Activated CD8-positive, alpha-beta memory T cell treated with anti-CD3 and anti-CD28 coated beads, Interleukin-2, amount 50 U/mL, for 4 hours (primary cell): ENCODE measurements at places on chromosomes 13 and 19.

DNA sequence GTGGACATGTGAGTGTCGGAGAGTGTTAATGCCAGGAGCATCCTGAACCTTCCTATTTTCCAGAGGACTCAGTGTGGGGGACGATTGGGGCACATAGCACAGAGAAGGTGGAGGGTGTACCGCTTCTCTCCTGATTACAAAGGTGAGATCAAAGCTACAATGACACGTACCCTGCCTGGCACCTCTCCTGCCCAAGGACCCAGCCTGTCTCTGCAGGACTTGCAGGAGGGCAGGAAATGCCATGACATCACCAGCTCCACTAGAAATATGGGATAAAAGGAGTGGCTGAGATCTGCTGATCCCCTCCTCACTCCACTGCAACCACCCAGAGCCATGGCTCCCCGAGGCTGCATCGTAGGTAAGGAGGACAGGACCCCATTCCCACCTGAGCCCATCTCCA is at the start of gene IGFL1:
Gene IGFL1, plus strand, starts transcription at position 301 of the 400 bp plus-strand sequence. Its CDS starts 33 bp downstream, at position 334.
- DNase-seq = no peak

- DNase-seq = no peak
Measured at GRCh38 chr13:110834572-110834971, 80.3 kb downstream of the ANKRD10 start.

DNA sequence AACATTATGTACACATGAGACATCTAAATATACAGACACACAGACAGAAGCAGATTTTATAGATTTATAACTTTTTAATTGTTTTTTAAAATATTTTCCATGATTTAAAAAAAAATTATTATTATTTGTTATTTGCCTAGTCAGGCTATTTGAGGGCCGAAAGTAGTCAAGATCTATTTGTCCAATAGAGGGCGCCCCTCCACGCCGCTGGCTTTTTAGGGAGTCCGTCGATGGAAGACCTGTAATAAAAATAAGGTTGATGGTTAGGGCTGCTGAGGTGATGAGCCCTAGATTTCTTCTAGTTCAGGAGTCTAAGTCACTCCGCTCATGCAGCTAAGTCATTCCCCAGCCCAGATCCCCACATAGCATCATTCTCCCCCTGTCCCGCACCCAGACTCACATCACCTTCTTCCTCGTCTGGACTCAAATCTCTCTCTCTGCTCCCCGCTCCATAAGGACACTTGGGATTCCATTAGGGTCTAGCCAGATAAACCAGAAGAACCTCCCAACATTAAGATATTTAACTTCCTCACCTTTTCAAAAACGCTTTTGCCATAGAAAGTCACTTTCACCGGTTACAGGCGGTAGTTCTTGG is 33.9 kb upstream of the CEACAM21 start:
- DNase-seq = peak; percentile 75

GRCh38 chr13:34070006-34070405 is 252.1 kb downstream of the RFC3 start:
- DNase-seq = no peak

- DNase-seq = no peak
Measured at GRCh38 chr13:62524061-62524460, 1108.4 kb upstream of the PCDH20 start.

DNA sequence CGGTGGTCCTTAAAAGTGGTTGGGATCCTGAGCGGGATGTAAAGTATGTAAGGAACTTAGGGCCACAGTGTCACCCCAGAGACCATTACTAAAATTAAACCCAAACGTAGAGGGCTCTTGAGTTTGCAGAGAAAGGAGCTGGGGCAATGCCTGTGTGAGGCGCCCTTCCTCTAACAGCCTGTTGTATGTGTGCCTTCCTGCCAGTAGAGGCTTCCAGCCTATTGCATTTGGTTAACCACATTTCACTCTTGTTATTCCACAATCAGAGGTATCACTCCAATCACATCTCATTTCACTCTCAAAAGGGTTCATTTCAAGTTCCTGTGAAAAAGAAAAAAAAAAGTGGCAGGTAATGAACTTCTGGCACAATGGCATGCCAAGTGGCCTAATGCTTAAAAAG is 29.4 kb downstream of the DIAPH3 start:
- DNase-seq = no peak

GRCh38 chr19:7976461-7976860 is 29.0 kb downstream of the ELAVL1 start:
- no peak for DNase-seq

GRCh38 chr13:36601186-36601585 is 72.6 kb upstream of the SERTM1 start:
- no peak for DNase-seq

GRCh38 chr19:48290401-48290770 is 20.5 kb downstream of the ZNF114 start:
- no peak for DNase-seq

DNA sequence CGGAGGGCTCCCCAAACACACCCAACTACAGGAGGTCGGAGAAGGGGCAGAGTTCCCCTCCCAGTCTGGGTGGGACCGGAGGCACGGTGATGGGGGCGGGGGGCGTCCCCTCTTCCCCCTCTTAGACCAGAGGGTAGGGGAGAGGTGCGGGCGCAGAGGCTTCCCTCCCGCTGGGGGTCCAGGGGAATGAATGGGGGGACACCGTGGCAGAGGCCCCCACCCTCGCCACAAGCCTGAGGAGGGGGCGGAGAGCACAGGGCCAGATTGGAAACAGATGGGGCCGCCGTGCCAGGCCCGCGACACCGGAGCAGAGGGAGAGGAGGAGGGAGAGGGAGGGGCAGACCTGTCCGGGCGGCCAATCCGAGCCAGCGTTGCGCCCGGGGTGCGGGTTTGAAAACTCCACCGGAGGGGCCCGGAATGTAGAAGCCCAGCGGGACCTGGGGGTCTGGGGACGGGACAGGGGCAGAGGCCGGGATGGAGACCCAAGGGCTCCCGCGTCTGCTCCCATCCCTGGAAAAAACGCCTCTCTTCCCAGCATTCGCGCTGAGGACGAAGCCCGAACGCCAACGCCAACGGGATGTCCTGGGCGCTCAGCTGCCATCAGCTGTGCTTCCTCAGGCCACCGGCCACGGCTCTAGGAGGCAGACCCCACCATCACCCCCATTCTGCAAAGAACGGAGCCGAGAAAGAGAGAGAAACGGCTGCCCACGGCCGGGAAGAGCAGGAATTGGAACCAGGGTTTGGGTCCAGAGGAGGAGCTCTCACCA is 46.8 kb downstream of the PTPRS start:
- DNase-seq = no peak

- DNase-seq = peak; percentile 44
Measured at GRCh38 chr19:2627319-2627829, 75.1 kb downstream of the GNG7 start.

DNA sequence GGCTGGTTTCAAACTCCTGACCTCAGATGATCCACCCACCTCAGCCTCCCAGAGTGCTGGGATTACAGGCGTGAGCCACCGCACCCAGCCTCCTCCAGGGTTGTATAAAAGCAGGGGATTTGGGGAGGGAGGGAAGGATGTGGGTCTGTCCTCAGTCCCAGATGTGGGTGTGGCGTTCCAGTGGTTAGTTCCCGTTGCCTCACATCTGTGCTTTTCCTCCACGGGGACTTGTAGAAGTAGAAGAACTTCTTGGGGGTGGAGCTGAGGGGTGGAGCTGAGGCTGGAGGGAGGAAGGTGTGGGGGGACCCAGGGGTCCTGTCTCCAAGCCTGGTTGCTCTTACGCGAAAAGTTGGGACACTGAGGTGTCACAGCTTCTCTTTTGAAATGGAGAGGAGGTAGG is 514 bp upstream of the MCEMP1 start:
- no peak for DNase-seq

DNA sequence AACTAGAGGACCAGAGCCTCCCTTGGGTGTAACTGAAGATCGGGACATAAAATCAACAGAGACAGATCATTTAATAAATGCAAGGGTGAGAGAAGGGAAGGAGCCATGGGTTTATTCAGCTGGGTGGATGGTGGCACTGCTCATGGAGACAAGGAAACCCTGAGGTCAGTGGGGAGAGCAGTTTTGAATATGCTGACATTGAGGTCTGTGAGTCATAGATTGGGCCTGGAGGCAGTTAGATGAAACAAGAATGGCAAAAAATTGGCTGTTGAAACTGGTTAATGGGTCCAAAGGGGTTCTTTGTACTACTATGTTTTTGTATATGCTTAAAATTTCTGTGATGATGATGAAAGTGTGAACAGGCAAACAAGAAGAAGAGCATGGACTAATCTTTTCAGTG is 5.1 kb upstream of the GTF3A start:
- no peak for DNase-seq

DNA sequence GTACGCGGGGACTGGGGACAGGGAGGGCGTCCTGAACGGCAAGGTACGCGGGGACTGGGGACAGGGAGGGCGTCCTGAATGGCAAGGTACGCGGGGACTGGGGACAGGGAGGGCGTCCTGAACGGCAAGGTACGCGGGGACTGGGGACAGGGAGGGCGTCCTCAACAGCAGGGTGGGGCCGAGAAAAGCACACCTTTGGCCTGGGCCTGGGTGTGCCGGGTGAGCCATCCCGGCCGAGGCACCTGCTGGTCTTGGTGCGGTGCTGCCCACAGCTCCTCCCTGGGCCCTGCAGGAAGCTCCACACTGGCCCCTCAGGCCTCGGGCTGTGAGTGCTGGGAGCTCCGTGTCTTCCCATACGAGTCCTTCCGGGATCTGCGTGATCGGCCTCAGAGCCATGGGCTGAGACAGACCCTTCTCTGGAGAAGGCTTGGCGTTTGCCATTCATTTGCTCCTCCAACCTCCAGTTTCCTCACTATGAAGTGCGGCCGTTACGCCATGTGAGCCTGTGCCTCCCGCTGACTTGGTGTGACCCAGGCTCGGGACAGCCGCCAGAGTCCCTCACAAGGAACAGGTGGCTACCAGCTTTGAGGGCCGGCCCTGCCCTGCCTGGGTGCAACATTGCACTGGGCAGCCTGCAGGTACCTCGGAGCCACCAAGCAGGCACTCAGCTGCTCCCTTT is 7.8 kb upstream of the ZNF554 start:
- no peak for DNase-seq

DNA sequence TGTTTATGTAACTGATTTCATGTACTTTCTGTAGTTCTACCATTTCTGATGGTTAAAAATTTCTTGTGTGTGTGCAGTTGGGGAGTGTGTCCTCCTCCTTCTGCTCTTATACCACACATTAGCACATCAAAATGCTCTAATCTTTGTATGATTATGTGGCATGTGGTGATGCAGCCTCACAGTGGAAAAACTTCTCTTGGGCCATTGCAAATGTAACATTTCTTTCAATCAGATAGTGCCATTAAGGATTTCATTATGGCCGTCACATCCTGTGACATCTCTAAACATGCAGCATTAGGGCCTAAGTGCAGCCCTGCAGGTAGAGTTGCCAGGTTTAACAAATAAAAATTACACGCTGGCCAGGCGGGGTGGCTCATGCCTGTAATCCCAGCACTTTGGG is 24.9 kb upstream of the ALOX5AP start:
- no peak for DNase-seq

GRCh38 chr19:2517881-2518601 is 42.1 kb downstream of the GADD45B start:
- DNase-seq = peak; percentile 62

- no peak for DNase-seq
Measured at GRCh38 chr19:35327642-35328041, 1.3 kb upstream of the CD22 start.

DNA sequence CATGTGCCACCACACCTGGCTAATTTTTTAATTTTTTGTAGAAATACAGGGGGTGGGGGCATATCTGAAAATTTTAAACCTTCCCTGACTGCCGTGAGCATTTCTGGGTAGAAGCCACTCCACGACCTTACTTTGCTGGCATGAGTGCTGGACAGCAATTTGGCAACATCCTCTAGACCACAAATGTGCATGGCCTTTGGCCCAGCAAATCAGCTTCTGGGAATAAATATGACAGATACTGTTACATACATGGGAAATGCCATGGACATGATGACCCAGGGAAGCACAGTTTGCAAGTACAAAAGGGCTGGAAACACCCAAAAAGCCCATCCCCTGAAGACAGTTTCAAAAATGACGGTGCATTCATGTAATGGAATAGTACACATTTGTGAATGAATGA is 3.2 kb upstream of the PVR start:
- no peak for DNase-seq

DNA sequence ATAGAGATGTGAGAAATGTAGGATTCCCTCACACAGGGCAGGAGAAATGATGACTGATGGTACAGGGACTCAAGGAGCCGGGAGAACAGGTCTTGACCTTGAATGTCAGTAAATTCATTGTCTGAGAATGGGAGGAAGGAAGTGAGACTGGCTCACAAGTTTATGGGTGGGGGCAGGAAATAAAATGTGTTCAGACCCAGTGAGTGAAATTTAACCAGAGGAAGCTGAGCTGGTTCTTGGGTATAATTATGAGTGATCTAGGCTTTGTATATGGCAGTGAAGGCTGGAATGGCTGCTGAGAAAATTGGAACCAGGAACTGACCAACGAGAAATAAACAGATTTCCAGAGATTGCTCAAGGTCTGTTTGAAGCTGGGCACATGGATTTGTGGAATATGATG is 6.3 kb upstream of the IGSF23 start:
- DNase-seq = no peak

- DNase-seq = no peak
Measured at GRCh38 chr13:108315991-108316390, 46.5 kb downstream of the TNFSF13B start.

GRCh38 chr13:41457589-41458186 is 338 bp downstream of the RGCC start:
- peak; percentile 48 for DNase-seq

- no peak for DNase-seq
Measured at GRCh38 chr13:78078168-78078567, 159.5 kb upstream of the EDNRB start.

GRCh38 chr13:25948910-25949309 is 102.9 kb downstream of the SHISA2 start:
- no peak for DNase-seq

GRCh38 chr13:92952161-92952560 is 274.4 kb upstream of the GPC6 start:
- DNase-seq = no peak

DNA sequence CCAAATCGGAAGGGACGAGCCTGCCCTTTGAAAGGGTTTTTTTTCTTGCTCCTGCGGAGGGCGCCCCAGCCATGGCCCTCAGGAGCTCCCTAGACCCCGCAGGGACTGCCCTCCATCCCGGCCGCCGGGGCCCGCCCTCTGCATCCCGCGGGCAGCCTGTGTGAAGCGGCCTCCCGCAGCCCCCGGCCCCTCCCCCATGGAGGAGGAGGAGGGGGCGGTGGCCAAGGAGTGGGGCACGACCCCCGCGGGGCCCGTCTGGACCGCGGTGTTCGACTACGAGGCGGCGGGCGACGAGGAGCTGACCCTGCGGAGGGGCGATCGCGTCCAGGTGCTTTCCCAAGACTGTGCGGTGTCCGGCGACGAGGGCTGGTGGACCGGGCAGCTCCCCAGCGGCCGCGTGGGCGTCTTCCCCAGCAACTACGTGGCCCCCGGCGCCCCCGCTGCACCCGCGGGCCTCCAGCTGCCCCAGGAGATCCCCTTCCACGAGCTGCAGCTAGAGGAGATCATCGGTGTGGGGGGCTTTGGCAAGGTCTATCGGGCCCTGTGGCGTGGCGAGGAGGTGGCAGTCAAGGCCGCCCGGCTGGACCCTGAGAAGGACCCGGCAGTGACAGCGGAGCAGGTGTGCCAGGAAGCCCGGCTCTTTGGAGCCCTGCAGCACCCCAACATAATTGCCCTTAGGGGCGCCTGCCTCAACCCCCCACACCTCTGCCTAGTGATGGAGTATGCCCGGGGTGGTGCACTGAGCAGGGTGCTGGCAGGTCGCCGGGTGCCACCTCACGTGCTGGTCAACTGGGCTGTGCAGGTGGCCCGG is 815 bp downstream of the MAP3K10 start:
- peak; percentile 25 for DNase-seq

- no peak for DNase-seq
Measured at GRCh38 chr19:51219307-51219706, 5.6 kb upstream of the CD33 start.
